ENCODE measurements at places on chromosomes 3 and 15.

- DNase-seq: no peak
Observed at GRCh38 chr3:123808812-123809211, 75.3 kb downstream of the MYLK start.

DNA sequence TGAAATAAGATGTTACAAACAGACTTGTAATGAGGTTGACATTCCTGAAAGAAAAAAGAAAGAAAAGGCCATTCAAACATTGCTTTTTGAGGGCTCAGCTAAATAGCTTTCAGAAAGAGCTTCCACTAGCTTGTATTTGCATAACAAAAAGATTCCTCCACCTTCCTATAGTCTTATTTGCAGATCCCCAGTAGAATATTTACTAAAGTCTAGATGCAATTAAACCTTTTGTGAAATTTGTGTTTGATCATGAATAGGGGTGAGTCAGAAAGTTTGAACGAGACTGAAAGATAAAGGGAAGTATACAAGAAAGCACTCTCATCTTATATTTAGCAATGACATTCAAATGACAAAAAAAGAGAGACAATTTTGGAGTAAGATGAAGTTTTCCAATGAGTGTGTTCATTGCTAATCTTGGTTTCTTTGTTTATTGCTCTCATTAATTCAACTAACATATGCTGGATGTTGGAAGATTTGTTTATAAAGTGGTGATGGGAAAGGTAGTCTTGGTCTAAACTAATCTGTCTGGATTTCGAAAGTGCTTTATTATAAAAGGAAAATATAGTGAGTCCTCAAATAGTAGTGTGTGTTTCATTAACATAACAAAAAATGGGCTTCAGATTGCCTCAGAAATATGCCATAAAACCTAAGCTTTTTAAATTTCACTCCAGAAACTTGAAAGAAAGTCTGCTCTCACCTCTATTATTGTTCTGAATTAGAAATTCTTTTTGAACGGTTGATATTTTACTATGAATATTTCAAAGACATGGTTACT is 9.1 kb upstream of the CADPS start:
- DNase-seq: no peak

GRCh38 chr3:40624189-40624769 is 99.5 kb downstream of the ZNF621 start:
- DNase-seq: no peak

DNA sequence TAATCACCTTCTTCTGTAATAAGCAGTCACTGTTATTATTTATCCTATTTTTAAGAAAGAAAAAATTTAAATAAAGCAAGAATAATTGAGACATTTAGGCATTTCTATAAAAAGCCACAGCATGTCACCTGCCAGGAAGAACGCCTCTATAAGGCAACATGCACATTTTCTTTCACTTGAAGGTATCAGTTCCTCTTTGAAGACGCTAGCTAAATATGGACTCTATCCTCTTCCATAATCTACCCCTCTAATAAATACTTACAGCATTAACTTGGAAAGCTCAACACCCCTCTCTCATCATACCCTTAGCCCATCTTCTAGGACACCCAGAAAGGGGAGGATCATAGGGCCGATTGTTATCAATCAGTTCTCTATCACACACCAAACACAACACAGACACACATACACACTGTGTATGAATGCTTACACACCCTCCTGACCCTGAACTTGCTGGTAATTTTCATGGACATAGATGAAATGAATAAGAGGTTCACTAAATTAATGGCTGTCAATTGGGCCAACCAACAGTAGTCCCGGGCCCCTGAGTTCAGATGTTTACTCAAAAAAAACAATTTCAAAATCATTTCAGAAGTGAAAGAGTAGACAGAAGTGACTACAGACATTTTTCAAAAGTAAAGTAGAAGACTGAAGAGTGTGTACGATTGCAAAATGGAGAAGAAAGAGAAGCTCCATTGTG is 102.5 kb downstream of the ZMAT3 start:
- DNase-seq: no peak

GRCh38 chr3:40930756-40931155 is 268.5 kb upstream of the CTNNB1 start:
- DNase-seq: no peak

GRCh38 chr15:61530769-61531168 is 301.7 kb upstream of the RORA start:
- no peak for DNase-seq

GRCh38 chr3:138687236-138687635 is 78.7 kb downstream of the FAIM start:
- DNase-seq: no peak

DNA sequence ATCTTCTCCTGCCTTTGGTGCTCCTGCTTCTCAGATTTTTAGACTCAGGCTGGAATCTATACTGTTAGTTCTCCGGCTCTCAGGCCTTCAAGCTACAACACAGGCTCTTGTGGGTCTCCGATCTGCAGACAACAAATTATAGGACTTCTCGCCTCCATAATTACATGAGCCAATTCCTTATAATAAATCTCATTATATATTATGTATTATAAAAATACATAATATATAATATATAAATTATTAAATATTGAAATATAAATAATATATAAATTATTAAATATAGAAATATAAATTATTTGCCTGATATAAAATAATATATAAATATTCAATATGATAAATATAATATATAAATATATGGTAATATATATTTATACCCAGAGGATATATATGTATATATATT is 1214.0 kb downstream of the ROBO2 start:
- DNase-seq: no peak

DNA sequence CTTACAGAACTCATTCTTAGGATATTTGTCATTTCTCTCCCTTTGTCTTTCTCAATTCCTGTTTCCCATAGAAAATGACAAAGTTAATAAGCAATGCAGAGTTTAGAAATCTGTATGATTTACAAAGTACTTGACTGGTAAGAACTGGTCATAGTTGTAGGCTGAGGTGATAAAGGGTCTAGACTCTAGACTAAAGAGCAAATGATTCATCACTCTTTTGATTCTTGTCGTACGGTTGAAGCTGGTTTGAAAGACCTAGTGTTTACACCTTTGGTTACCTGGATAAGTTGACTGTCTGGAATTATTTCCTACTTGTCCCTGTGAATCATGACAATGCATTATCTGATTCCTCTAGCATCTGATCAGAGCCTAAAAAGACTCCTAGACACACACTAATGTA is 58.9 kb upstream of the TP63 start:
- no peak for DNase-seq

DNA sequence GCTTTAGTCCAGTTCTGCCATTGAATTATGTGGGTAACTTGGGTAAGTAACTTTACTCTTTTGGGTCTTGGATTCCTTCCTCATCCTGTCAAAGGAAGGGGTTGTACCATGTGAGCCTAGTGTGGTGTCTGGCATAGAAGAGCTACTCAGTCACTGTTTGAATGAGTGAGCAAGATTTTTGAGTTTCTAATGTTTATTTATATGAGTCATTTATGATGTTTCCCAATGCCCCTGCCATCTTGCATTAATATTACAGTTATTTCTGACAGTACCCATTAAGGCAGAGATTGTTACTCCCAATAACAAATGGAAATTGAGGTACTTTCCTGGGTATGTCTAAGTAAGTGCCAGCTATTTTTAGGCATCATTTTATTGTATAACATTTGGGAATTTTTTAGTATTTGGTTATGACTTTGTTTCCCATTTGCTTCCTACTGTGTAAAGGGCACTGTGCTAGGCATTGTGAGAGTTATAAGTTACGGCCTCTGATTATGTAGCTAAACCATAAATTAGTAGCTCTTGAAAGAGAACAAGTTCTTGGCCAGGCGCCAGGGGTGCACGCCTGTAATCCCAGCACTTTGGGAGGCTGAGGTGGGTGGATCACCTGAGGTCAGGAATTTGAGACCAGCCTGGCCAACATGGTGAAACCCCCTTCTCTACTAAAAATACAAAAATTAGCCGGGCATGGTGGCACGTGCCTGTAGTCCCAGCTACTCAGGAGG is 23.5 kb downstream of the NR1D2 start:
- DNase-seq: no peak

DNA sequence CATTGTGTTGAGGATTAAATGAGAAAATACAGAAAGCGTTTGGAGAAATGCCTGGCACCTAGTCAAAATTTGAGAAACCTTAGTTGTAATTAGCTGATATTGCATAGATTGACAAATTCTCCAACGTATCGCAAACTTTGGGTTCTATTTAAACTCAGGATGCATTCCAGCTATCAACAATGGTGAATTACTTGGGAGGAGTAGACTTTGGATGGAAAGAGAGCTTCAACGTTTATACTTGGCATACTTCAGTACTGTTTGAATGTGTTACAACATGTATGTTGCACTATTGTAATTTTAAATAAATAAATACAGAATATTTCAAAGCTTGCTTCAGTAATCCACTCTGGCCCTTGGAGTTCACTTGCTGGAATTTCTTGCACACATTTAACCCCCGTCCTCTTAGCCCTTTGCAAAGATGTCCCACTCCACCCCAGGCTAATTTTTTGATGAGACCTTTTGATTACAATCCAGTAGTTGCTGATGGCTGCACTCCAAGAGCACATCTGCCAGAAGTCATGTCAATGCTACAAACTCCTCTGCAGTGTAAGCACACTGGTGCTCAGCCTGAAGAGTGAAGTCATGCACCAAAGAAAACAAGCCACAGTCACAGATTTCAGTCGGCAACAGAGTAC is 4.7 kb upstream of the DIS3L start:
- DNase-seq: no peak

- no peak for DNase-seq
Observed at GRCh38 chr3:56291953-56292352, 176.3 kb downstream of the ERC2 start.
